Spinal cord (tissue), 10 donors: ENCODE measurements at places on chromosomes 5 and 9.

GRCh38 chr9:134204991-134205578 lies 40.7 kb upstream of the RNU6ATAC start:
- no peak for DNase-seq

DNA sequence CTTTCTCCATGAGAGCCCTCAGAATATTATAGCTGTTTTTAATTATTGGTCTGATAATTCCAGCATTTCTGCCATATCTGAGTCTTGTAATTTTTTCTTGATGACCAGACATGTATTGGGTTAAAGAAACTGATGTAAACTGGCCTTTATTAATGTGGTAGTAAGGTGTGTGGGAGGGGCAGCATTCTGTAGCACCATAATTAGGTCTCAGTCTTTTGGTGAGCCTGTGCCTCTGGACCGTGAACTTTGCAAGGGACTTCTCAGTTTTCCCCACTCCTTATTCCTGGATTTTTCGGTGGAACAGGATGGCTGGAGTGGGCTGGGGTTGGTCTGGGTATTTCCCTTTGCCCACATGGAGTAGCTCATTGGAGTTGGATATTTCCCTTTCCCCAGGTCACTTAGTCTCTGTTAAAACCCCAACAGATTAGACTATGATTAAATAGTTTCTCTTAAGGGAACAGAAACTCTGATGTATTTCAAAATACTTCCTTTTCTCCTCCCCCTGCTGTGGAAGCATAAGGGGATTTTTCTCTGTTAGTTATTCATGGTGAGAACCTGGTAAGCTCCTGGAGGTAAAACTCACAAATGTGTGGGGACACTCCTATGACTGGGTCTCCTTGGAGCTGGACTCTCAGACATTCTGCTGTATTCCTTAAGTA lies 52.4 kb downstream of the FSD1L start:
- DNase-seq: no peak

DNA sequence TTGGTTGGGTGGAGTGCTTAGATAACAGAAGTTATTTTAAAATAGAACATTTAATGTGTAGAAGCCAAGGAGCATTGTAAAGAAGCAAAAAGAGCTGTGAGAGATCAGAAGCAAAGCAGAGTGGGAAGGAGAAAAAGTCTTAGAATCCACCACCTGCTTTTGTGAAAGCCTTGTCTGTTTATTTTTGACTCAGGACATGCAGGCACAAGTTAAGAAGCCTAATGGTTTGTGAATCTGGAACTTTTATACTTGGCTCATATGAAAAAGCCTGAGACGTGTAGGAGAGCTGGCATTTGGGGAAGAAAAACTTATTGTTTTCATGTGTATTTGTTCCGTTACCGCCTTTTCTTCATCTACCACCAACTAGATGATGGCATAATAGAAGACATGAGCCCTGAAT lies 38.5 kb upstream of the ITGA2 start:
- no peak for DNase-seq

- no peak for DNase-seq
These were observed 128.1 kb upstream of the SLIT3 start for GRCh38 chr5:169429044-169429443.

DNA sequence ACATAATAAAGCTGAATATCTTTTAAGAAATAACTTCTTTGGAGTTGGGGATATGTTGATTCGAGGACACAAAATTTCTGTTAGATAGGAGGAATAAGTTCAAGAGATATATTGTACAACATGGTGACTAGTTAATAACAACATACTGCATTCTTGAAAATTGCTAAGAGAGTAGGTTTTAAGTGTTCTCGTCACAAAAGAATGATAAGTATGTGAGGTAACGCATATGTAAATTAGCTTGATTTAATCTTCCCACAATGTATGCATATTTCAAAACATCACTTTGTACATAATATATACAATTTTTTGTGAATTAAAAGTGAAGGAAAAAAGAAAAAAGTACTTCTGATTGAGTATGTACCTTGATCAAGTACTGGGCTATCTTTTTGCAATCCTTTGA lies 428.0 kb upstream of the TRPC7 start:
- no peak for DNase-seq

GRCh38 chr9:7402334-7403027 lies 397.1 kb downstream of the DMAC1 start:
- DNase-seq: no peak

DNA sequence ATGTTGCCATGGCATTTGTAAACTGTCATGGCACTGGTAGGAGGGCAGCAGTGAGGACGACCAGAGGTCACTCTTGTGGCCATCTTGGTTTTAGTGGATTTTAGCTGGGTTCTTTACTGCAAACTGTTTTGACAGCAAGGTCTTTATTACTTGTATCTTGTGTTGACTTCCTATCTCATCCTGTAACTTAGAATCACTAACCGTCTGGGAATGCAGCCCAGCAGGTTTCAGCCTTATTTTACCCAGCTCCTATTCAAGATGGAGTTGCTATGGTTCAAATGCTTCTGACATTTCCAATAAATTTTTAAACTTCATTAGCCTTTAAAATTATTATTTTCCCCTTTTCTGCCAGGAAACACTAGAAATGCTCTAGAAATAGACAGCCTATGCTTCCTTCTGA lies 839.1 kb downstream of the NR2F1-AS1 start:
- no peak for DNase-seq

DNA sequence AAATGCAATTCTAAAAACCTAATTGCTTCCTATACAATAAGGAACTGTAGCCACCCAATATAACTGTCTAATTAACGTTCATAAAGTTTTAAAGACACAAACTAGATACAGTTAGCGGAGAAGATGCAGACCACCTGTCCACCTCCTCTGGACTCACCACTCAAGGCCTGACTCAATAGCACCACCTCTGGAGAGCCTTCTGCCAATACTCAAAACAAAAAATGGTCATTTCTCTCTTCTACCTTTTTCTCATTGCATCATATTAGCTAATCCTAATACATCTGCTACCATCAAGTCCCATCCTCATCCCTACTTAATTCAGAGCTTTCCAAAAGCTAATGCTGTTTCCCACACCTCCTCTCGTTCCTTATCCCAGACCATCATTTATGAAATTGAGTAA lies 159.9 kb downstream of the MLLT3 start:
- no peak for DNase-seq

GRCh38 chr5:110087829-110088228 lies 398.1 kb downstream of the MAN2A1 start:
- no peak for DNase-seq

- DNase-seq: no peak
These were observed 47.8 kb downstream of the PDE4D start for GRCh38 chr5:59845730-59846129.

DNA sequence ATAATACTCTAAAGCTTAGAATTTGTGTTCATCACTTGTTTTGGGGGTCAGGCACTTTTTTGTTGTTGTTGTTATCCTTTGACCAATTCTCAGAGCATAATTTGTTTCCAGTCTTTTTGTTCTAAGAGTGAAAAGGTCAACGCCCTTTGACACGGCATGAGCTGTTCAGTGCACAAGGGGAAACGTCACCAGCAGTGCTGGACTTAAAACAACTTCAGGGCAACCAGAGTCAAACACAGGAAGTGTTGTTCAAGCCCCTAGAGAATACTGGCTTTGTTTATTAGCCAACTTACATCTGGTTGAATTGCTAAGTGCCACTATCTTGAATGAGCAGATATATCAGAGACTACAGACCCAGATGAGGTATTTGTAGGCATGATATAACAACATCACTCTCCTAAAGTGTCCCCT lies 368.9 kb downstream of the TMEM161B start:
- no peak for DNase-seq

- no peak for DNase-seq
These were observed 18.7 kb downstream of the INIP start for GRCh38 chr9:112699230-112699629.

DNA sequence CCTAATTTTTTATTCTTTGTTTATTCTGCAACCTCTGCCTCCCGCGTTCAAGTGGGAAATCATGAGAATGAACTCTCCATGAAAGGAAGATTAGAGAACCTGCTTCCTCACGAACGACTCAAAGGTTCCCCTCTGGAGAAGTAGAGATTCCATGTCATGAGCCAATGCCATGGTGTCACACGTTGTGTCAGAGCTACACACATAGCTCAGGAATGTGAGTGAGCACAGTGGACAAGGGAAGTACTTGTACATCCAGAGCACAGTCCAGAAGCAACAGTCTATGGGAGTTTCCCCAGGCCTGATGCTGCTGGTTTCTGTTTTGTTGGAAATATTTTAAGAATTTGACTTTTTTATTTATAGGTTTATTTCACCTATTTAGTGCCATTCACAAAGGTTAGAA lies 26.8 kb upstream of the PPP2CA start:
- DNase-seq: no peak

DNA sequence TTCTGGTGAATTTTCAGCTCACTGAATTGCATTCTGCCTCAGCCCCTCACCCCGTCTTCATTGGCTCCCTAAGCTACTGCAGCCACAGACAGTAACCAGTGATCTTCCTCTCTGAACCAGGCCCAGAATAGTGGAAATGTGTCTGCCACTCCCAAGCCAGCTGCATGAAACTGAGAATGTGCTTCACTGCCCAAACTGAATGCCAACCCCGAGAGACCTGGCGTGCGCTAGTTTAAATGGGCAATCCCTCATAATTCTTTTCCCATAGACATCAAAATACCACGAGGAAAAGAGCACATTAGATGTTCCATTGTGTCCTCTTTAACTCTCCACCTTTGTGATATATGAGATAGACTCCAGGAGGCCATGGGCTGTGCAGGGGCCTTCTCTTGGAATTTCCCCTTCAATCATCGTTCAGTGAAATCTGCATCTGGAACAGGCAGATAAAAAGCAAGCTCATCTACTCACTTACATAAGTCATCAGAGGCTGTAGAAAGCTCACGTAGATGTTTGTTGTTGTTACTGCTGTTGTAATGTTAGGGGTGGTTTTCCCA lies 320.2 kb downstream of the NFIB start:
- DNase-seq: no peak

DNA sequence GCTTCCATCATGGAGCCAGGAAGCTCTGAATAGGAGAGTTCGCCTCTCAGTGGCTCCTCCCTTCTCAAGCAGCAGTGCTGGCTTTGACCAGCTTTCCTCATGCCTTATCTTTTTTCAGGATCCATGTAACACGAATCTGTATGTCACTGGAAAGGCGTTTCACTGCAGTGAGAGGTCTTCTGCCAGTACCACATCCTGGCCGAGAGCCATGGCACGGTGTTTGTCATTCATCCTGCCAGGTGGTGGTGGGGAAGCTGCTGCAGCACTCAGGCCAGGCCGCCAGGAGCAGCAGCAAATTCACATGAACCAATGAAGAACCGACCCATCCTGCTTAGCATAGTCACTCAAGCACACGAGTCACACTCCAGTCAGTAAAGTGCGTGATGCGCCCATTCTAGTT lies 179.0 kb downstream of the FANCC start:
- DNase-seq: no peak

DNA sequence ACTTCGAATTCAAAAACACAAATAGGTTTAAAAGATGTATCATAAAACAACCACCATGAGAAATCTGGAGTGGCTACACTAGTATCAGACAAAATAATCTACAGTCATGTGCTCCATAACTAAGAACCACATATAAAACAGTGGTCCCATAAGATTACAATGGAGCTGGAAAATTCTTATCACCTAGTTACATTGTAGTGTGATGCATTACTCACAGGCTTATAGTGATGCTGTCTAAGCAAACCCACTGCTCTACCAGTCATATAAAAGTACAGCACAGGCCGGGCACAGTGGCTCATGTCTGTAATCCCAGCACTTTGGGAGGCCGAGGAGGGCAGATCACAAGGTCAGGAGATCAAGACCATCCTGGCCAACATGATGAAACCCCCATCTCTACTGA lies 160.1 kb downstream of the ROR2 start:
- DNase-seq: no peak
